Stimulated activated CD8-positive, alpha-beta memory T cell treated with anti-CD3 and anti-CD28 coated beads, Interleukin-7, amount 100 ng/mL, for 1 hour (primary cell): ENCODE measurements at places on chromosomes 16 and 17.

- no peak for DNase-seq
These were observed 706.9 kb upstream of the SOX9 start for GRCh38 chr17:71413935-71414334.

DNA sequence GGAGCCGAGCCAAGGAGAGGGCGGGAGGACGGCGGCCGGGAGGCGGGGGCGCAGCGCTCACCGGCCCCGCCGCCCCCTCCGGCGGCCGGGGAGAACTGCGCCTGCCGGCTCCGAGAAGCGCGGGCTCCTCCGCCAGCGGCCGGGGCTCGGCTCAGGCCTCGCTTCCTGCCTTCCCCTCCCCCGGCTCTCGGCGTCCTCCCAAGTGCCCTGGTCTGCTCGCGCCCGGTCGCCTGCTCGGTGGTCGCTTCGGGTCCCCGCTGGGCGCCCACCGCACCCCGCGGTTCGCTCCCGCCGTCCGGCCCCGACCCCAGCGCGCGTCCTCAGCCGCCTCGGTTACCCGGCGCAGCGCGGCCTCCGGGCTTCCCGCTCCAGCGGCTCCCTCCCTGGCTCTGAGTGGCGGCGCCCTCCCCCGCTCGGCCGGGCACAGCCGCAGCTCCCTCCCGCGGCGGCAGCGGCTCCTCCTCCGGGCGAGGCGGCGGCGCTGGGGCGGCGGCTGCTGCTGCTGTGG lies 313 bp downstream of the UBTF start:
- peak; percentile 43 for DNase-seq

- no peak for DNase-seq
These were observed 22.1 kb upstream of the GNA13 start for GRCh38 chr17:65078441-65079160.

DNA sequence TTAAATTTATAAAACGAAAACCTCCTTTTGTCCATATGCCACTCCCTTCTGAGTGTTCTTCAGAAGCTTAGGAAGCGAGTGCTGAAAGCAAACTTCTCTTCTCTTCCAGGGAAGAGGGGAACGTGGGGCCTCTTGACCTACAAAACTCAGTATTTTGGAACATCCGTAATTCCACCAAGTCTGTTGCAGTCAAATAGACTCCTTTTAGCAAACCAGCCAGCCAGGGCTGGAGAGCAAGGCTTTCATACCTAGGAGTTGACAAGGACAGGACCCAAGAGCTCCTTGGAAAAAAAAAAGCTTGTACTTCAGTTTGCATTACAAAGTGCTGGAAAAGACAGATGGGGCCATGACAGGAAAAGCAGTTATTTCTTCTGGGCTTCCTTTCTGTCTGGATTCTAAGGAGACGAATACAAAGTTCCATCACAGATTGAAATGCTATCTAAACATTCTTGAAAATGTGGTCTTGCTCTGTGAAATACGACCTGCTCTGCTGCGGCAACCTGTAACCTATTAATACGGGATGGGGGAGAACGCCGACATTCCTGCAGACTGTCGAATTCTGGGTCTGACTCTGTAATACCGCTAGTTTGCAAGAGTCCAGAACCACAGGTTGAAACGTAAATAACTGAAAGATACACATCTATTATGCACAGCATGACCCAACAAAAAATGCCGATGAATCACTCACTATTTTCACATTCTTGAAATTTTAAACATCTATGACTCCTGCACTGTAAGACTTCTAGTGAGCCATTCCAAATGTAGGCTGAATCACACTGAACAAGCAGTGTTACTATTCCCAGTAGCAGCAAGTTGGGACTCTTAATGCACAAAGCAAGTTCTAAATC lies 20.6 kb downstream of the VPS53 start:
- no peak for DNase-seq
